ENCODE measurements at places on chromosomes 1 and 21.

DNA sequence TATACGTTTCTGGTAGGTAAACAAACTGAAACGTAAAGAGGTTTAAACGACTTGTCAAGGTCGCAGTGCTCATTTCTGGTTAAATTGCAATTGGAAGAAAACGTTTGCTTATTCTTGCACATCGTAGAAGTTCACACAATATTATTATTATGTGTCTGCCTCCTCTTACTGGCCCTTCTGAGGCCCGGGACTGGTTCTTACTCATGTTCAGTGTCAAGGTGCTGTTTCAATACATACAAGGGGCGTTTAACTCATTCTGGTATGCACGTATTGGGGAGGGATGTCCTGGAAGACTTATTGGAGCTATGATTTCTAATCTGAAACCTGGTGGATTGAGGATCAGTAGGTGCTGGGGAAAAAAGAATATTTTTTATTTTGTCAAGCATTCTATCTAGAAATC, 932 bp downstream of the RPF1 start:
- DNase-seq, result no peak

- no peak for DNase-seq
Measured at GRCh38 chr1:119226913-119227312, 86.5 kb upstream of the WARS2 start.

DNA sequence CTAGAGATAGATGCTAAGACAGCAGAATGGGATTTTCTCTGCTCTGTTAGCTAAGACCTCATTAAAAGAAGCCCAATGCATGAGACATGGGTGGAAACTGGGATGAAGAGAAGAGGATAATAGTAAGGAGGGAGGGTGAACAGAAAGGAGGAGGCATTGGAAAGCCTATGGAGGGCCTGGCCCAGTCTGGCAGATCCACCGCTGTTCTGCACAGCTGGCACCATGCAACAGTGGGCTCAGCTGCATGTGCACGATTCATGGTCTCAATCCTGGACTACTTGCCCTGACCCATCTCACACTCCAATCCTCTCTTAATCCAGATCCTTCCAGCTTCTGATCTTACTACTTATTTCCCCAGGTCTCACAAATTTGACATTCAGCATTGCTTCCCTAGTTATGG, 2.2 kb downstream of the PHC2 start:
- no peak for DNase-seq

GRCh38 chr1:214296860-214297745, 16.1 kb downstream of the SMYD2 start:
- DNase-seq, result no peak

DNA sequence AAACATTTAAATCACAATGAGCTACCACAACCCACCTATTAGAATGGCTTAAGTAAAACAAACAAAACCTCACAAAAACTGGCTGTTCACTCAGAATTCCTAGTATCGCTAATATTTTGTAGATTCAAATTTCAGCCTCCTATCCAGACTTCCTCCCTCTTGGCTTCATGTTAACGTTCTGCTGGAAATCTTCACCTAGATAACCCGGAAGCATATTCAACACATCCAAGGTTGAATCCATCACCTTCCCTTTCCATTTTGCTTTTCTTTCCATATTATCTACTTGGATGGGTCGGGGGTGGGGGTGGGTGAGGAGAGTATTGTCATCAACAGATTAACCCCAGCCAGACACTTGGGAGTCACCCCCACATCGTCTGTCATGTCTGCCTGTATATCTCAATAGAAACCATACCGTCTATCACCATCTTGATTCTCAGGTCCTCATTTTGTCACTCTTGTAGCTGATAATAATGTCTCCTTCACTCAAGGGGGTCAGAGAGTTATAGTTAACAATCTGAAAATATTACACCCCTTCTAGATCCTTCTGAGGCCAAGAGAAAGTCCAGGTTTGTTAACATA, 1.7 kb upstream of the DPH5 start:
- no peak for DNase-seq

DNA sequence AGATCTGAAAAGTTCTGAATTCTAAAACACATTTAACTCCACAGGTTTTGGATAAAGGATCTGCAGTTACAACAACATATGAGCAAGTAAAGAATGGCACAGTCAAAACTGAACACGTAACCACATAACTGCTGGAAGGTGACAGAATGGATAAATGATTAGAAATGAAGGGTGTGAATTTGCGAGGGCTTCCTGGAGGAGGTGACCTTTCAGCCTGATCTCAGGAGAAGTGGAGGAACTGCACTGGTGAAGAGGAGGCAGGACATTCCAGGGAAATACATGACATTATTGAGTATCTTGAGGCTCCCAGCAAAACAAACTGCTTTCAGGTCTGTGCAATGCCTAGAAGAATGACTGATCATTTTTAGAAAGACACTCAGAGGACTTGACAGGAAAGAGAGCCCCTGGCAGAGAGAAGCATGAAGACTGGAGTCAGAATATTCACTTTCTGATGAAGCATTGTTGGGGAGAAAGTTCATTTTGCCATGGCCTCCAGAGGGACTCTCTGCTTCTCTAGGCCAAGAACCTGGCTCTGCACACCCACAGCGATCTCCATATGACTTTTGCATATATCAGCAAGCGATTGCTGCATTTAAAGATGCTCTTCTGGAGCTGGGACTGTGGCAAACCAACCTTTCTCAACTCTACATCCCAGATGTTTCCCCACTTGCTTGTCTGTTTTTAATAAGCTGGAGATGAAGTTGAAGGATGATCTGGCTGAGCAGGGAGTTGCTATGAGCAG, 122.7 kb upstream of the FAM78B start:
- no peak for DNase-seq

GRCh38 chr1:41713557-41714327, 205.0 kb downstream of the HIVEP3 start:
- DNase-seq, result no peak

DNA sequence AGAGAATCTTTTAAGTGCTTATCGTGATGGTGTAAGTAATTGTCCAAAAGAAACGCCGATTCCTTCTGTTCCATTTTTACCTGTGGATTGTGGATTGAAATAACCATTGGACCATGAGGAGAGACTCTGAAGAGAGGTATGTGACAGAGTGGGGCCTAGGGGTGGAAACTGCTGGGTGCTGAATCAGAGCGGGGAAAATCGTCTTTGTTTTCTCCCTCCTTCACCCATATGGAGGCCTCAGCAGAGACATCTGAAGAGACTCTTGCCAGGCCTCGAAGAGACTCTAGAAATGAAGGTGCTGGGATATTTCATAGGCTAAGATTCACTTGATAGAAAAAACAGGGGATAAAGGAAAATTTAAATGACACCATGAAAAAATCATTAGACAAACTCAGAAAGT, 1327.0 kb downstream of the BRINP3 start:
- DNase-seq, result no peak

- DNase-seq, result no peak
Measured at GRCh38 chr1:84823511-84823910, 69.5 kb downstream of the LPAR3 start.

DNA sequence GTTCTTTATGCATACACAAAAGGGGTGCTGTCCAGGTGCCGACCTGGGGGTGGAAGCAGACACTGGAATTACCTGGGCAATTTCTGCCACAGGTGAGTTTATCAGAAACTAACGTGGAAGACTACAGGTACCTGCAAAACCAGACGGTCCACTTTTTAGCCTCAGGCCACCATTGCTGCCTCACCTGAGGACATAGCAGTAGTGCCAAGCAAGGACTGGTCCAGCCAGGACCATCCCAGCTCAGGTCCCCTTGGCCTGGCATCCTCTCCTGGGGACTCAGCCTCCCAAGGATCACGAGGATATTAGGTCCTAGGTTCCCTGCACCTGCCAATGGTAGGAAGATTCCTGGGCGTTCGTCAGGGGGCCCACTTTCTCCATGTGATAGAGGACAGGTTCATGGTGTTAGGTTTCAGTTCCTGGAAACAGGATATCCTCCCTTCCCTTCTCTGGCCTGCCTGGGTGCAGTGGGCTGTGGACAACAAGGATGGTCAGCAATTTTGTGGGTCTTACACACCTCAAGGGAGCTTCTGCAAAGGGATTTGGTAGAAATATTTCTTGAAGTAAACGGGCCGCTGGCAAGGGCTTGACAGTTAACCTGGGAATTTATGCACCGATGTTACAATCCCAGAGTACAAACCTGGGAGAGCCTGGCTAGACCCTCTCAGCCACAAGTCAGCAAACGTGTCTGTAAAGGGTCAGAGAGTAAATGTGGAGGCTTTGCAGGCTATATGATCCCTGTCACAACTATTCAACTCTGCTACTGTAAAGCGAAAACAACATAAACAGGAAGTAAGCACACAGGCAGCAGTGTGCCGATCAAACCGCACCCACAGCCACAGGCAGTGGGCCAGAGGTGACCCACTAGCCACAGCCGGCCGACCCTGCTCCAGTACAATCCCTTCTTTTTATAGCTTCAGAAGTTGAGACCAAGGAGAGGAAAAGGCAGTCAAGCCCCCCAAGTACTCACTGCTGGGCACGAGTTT, 71.4 kb upstream of the RAB4A start:
- DNase-seq, result no peak

DNA sequence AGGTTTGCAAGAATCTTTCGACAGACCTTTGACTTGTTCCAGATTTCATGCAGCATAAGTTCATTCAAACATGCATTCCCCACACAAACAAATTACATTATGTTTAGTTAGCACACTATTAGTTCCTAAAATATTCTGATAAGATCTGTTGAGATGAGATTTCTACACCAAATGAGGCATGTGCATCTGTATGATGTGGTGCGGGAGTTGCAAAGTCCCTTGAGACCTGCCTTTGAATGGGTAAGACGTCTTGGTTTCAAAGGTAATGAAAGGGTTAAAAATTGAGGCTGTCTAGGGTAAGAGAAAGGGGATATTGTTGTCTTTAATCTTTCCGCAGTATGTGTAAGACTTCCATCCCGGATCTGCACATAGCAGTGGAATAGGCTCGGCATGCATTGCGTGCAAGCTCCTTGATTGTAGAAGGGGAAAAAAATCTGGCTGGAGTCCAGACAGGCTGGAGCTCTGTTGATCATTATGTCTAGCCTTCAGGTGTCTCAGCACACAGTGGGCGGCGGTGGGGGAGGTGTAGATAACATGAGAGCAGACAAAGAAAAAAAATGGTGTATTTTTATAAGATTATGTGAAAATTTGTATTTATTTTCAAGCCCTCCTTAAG, 296.6 kb downstream of the PTPRC start:
- peak; percentile 43 for DNase-seq

GRCh38 chr21:41857771-41858300, 21.3 kb downstream of the PRDM15 start:
- no peak for DNase-seq

GRCh38 chr1:115286431-115287205, 51.4 kb downstream of the NGF start:
- no peak for DNase-seq

- DNase-seq, result no peak
Measured at GRCh38 chr1:237938553-237938952, 47.8 kb upstream of the ZP4 start.

GRCh38 chr1:201947697-201948008, 1.3 kb upstream of the LMOD1 start:
- DNase-seq, result no peak

GRCh38 chr1:162554258-162554657, 7.3 kb upstream of the UAP1 start:
- DNase-seq, result no peak

- no peak for DNase-seq
Measured at GRCh38 chr1:65398083-65398482, 22.4 kb upstream of the LEPR start.

DNA sequence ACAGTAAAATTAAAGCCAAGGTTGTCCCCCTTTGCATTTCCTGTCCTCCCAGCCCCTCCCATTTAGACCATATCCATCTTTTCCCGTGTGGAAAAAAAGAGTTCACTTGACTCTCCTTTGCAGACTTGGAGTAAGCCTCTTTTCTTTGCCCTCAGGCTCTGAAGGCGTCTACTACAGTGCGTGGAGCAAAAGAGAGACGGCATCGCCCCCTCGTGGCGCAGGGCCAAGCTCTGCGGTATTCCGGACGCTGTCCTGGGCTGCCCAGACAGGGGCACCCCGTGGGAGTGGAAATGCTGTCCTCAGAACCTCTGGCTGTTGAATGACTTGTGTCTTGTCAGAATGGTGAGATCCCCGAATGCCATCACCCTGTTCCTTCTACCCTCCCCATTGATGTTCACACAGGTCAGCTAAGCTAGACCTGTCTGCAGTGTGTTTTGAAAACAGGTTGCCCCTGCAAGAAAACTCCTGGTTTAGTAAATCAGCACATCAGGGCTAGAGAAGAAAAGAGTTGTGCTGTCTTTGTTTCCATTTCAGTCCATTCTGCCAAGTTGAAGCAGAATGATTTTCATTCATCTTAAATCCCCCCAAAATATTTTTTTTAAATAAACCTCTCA, 12.3 kb upstream of the GJA8 start:
- peak; percentile 18 for DNase-seq

DNA sequence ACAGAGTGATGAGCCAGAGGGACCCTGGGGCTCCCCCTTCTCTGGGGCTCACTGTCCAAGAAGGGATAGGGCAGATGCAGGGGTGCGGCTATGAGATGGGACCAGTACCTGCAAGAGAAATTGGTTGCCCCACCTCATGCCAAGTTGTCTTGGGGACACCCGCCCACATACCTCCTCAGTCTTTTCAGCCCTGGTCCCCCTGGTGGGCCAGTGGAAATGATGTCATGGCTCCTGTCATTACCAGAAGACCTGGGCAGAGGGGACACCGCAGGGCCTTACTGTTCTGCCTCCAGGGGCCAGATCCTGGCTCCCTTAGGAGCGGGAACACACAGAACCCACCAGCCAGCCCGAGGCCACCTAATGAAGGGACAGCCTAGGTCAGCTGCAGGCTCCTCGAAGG, 63.2 kb downstream of the CDK18 start:
- DNase-seq, result no peak

DNA sequence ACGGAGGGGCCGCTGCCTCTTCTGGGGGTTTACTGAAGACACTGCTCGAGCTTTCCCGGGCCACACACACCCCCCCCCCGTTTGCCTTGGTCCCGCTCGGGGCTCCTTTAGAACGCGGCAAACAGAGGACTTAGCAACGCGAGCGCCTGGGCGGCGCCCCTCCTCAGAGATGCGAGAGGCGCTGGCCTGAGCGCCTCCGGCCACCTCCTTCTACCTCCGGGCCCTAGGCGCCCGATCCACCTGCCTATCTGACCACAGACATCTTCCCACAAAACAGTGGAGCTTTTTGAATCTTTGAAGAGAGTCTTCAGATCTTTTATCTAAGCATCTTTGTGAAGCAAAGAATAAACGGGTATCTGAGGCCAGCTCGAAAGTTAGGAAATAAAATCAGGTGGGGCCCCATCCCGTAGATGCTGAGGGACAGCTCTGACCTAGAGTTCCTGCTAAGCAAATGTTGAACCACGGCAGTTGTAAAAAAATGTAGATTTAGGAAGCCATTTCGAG, 436 bp upstream of the TTLL7 start:
- no peak for DNase-seq

GRCh38 chr1:240405751-240406150, 206.2 kb downstream of the GREM2 start:
- no peak for DNase-seq

- DNase-seq, result no peak
Measured at GRCh38 chr1:228149406-228150119, at the start of gene GJC2. Gene GJC2 (plus strand): TSS chr1:228149930. CDS start chr1:228157759, 7,829 bp downstream.

All from T-helper 22 cell (primary cell).